ENCODE measurements at places on chromosomes 7 and 10. TPM values are rescaled to one million over a fixed set of nuclear protein-coding genes. Genes with fewer than 3 reads are reported as not detected.

Gene DRGX
- total RNA-seq, result not detected

Gene SPDYE9
- not detected for total RNA-seq

Gene PRTFDC1
- total RNA-seq, result 15.4 TPM

Gene GSTO2
- 5.1 TPM for total RNA-seq

Gene PRF1
- total RNA-seq, result 0.62 TPM

Gene CALHM3
- total RNA-seq, result not detected

Gene AOC1
- total RNA-seq, result not detected

Gene DNAH11
- 1.8 TPM for total RNA-seq
